ENCODE measurements at places on chromosomes 11 and 22.

GRCh38 chr22:40128989-40129388 lies 48.7 kb upstream of the TNRC6B start:
- DNase-seq, result no peak

- no peak for DNase-seq
Measured at GRCh38 chr11:23497040-23497439, 636.8 kb upstream of the CCDC179 start.

- DNase-seq, result no peak
Measured at GRCh38 chr11:36313750-36314433, 17.8 kb downstream of the PRR5L start.

DNA sequence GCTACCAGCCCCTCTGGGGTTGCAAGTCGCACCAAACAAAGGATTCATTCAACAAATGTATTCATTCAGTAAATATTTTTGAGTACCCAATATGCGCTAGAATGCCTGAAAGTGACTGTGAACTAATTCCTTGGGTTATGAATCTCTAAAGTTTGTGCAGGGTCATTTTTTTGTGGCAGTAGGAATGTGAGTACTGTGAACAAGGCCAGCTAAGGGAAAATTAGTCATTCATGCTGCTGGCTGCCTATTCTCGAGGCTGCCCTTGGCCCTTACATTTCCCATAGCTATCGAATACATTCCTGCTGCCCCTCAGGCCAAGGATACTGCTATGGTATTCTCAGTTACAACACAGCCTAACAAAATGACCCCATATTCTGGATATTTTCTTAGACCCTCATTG lies 141.6 kb downstream of the TRPC6 start:
- no peak for DNase-seq

DNA sequence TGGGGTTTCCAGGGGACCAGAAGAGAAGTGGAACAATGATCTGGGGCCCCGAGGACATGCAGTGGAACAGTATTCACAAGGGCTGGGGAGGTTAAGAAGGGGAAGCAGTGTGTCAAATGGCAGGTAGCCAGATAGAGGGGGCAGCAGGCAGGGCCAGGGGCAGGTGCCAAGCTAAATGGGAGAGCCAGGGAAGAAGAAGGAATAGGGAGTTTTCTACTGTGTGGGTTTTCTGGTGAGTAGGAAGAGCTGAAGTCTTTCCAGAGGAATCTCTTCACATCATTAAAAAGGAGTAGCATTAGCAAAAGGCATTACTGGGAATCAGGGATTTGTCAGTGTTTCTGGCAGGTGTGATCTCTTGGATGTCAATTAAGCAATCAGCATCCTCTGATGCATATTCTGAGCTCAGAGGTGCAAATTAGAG lies 55.8 kb downstream of the IRAG1 start:
- no peak for DNase-seq

GRCh38 chr11:13278609-13279486 lies 1.3 kb downstream of the BMAL1 start:
- peak; percentile 36 for DNase-seq

DNA sequence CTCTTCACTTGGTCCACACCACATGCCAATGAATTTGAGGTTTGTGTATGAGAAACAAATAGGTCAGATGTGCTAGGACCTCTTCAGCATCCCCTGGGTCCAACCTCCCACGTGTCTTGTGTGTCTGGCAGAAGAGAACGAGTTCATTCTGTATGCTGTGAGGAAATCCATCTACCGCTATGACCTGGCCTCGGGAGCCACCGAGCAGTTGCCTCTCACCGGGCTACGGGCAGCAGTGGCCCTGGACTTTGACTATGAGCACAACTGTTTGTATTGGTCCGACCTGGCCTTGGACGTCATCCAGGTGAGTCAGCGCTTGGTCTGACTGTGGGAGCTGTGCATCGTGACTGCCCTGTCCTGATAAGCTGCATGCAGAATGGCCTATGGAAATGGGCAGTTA lies 101.0 kb upstream of the SORL1-AS1 start:
- no peak for DNase-seq

DNA sequence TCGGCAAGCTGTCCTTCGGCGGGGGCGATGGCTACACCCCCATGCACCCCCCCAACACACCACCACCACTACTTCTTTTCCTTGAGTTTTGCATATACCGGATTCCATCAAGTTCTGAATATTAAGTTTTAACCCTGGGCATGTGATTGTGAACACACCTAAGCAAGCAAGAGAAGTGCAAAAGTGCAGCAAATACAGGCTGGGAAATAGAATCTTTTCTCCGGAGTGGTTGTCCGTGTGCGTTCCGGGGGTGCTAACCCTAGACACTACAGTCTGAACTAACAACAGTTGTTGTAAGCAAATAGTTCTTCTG lies 574 bp downstream of the PRSS23 start:
- no peak for DNase-seq

- DNase-seq, result no peak
Measured at GRCh38 chr11:32602657-32603415, 19.2 kb downstream of the EIF3M start.

GRCh38 chr22:30694640-30695350 lies at the start of gene OSBP2:
Gene OSBP2 (plus strand): TSS chr22:30694874. CDS start chr22:30694910, 36 bp downstream.
- no peak for DNase-seq

DNA sequence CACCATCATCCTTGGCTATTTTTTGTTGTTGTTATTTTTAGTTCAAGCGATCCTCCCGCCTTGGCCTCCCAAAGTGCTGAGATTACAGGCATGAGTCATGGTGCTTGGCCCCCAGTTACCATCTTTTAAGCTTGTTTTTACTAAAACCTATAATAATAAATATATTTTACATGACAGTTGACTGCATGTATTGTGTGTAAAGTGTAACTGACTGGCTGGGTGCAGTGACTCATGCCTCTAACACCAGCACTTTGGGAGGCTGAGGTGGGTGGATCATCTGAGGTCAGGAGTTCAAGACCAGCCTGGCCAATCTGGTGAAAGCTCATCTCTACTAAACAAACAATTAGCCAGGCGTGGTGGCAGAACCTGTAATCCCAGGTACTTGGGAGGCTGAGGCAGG lies 386.2 kb downstream of the TENM4 start:
- DNase-seq, result no peak

- no peak for DNase-seq
Measured at GRCh38 chr11:91239359-91239758, 985.3 kb upstream of the FAT3 start.

DNA sequence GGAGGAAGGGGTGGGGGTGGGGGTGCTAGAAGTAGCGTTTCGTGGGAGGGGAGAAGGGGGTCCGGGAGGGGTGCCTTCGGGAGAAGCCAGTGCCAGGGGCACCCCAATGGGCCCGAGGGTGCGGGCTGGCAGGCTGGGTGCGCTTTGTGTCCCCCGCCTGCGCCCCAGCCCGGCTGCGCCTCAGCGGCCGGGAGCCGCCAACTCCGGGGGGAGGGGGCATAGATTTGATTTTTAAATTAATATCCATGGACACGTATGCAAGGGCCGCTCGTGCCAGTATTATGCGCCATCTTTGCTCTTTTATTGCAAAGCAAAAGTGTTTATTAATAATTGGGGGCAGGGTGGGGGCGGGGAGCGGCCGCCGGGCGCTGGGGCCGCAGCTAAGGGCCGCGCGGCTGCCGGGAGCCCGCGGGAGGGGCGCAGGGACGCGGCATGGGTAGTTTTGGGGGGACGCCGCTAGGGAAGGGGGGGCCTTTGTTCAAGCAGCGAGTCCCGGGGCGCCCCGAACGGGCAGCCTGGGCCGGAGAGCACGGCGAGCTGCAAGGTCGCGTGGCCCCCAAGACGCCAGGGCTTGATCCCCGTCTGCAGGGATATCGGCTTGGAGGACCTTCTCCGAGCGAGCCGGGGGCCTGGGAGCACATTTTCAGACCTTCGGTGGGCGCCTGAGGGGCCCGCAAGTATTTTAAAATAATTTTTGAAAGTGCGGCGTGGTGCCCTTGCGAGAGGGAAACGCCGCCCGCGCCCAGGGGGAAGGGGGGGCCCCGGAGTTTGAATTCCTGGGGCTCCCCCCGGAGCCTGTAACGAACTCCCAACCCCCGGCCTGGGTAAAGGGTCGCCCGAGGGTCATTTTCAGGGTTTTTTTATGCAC lies 959 bp downstream of the CCND1 start:
- DNase-seq, result no peak

DNA sequence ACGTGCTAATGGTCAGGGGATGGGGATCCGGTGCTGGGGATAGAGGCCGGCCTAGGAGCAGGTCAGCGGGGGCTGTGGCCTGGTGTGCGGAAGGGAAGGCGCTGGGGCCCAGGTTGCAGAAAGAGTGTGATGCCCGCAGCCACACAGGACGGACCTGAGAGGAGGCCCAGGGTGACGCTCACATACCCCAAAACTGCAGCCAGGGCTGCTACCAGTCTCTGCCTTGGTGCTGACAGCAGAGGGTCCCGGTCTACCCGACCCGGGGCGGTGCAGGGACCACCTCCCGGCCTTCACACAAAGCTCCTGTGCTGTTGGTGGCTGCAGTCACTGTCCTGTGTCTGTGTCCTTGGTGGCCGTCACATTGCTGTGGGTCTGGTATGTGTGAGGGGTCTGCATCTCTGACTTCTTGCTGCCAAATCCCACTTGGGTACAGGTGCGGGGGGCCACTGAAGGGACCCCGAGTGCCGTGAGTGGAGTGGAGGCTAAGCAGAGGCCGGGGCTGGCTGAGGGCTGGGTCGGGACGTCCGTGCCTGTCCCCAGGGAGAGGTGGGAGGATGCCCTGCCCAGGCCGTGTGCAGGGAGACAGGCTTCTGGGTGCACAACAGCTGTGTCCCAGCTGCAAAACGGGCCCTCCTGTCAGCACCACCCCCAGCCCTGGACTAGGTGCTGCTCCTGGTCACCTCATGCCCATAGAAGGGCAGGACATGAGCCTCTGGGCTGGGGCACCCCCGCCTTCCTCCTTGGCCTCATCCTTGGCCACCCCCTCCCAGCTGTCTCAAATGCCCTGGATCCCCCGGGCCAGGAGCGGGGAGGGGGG lies 1.5 kb downstream of the LSP1 start:
- no peak for DNase-seq

DNA sequence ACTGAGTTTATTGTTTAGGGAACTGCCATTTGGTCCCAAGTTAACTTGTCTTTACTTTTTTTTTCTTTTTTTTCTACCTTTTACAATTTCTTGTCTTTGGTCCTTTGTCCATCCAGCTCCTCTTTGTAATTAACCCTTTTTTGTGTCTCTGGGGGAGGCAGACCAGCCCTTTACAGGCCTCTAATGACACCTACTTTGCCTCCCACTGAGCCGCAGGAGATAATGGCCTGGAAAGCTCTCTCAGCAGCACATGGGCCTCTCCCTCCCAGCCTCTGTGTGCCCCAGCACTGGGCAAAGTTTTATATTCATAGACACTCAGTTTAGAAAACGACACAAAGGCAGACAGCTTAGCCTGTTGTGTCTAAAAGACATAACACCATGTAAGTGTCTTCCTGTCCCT lies 480.4 kb downstream of the SOX6 start:
- no peak for DNase-seq
